ENCODE measurements at places on chromosomes 2 and 18. TPM values are rescaled to one million over a fixed set of nuclear protein-coding genes. Genes with fewer than 3 reads are reported as not detected.

The ZEB2 gene
- total RNA-seq: 50.8 TPM

The DNAJC27 gene
- total RNA-seq: 4.4 TPM

The PPIL3 gene
- 65.3 TPM for total RNA-seq

The SLC11A1 gene
- 0.30 TPM for total RNA-seq

The TLX2 gene
- total RNA-seq: not detected

The CEBPZOS gene
- 20.0 TPM for total RNA-seq
